NCI-H510A treated with DMSO at 0.1 percent for 48 hours (cell line): ENCODE measurements at places on chromosomes 2 and 18.

DNA sequence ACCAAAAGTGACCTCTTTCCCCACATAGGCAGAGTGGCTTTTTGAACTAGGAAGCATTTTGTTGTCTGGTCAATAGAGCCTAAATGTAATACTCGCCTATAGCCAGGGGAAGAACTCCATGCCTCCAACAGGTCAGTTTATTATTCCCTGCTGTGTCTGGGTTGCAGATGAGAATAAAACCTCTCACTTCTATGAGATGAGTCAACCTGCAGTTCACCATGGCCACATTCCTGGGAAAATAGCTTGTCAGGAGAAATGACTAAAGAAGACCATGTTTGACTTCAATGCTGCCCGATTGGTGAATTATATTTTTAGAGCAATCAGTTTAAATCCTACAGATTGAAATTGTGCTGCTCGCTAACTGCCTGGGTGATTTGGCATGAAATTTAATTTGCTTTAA, 46.7 kb upstream of the LRRTM1 start:
- no peak for DNase-seq

DNA sequence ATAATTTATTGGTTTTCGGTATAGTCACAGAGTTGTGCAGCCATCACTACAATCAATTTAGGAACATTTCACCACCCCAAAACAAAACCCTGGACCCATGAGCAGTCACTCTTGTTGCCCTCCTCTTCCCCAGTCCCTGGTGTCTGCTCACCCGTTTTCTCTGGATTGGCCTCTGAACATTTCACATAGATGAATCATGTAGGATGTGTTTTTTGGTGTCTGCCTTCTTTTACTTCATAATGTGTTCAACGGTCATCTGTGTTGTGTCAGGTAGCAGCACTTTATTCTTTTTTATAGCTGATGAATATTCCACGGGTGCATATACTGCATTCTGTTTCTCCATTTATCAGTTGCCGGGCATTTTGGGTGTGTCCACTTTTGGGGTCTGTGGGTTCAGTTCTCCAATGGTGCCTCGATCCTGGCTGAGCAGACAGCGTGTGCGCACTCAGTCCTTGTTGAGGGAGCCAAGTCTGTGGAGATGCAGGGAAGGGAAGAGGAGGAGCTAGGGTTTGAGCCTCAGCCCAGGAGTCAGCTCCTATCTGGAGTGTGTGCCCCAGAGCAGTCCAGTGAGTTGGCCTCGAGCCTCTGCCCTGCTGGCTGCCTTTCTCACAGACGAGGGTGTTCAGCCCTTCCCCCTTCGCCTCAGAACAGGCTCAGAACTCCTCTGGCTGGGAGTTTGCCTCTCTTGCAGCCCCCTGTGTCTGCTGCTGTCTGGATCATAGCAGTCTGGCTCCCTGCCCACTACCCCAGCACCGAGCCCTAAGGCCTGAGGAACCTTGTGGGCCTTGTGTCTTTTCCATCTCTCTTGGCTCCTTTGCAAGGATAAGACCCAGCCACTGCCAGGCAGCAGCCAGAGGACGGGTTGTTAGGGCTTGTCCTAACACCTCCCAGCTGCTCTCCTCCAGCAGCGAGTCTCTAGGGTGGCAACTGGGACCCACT, 18.0 kb downstream of the C2orf74 start:
- no peak for DNase-seq

DNA sequence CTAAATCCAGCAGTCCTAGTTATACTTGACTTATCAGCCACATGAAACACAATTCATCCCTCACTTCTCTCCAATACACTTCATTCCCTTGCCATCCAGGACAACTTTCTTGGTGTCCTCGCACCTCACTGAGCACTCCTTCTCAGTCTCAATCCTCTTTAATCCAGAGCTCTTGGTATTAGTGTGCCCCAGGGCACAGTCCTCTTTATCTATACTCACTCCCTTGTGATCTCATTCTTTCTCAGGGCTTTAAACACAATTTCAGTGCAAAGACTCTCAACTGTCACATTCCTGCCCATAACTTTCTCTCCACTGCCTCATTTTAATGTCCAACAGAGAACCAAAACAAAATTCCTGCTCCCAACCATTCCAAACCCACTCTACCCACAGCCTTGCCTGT, 60.8 kb upstream of the SPOPL start:
- no peak for DNase-seq

- DNase-seq = no peak
These were observed 85.9 kb upstream of the PMAIP1 start for GRCh38 chr18:59813942-59814341.

DNA sequence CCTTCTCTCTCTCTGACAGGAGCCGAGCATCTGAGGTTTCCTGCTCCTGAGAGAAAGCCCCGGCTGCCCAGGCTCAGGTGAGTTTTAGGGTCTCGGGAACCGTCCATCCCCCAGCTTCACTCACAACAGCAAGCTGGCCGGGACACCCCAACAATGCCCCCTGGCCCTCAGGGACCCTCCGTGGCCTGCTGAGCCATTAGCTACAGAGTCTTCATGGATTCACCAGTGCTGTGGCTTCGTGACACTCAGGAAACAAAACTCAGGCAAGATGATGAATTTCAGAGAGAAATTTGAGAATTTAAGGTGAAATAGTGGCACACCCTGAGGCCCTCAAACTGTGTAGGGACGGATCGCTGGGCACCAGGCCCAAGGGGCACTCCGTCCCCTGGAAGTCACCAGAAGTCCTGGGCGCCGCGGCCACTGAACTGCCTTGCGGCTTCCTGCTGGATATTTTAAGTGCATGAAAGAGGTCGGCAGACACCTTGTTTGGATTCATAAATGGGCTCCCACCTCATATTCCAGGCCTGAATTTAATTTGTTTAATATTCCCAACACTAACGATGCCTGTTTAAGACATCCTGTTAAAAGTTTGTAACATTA, 368.3 kb upstream of the SALL3 start:
- no peak for DNase-seq

DNA sequence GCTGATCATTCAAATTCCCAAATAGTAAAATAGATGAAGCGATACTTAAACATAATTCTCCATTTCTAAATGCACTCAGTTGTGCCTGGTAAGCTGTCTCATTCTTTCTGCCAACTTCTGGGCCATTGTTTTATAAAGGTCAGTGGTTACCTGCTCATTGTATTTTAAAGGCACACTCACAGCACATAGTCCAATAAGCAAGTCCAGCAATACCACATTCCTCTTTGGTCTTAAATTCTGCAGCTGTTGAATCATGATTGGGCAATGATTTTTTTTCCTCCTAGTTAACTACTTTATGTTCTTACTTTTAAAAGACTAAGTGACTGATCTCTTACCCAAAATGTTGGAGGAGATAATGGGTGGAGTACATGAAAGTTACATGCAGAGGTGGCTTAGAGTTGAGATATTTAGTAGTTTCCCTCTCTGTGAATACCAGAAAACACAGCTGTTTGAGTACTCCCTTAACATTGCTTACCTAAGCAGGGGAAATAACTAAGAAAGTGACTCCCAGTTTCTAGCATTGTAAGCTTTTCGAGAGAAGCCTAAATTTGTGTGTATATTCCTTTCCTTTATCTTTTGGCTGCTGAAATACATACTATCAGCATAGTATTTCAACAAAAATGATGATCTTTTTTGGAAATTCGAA, 220.7 kb downstream of the CAMKMT start:
- no peak for DNase-seq

GRCh38 chr2:177335917-177336450, 56.6 kb upstream of the AGPS start:
- no peak for DNase-seq

GRCh38 chr2:126900646-126901319, 2.1 kb downstream of the TEX51 start:
- DNase-seq = no peak

DNA sequence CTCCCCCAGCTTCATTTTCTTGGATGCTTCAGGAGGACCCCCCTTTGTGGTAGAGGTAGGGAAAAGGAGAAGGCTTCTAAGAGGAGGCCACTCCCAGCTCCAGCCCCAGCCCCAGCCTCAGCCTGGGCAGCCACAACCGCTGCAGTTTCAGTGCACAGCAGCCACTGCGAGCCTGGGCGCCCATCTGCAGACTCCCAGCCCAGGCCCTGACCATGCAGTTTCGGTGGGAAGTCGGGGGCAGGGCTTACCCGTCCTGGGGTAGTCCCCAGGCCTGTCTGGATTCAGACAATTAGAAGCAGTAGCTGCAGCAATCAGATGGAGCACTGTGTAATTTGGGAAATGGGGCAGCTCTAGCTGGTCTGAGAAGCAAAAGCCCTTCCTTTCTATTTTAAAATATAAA, 28.6 kb downstream of the ITM2C start:
- no peak for DNase-seq

GRCh38 chr2:38446418-38446817, 69.3 kb upstream of the ATL2 start:
- no peak for DNase-seq

- no peak for DNase-seq
These were observed 15.6 kb downstream of the PDE6D start for GRCh38 chr2:231765496-231765929.

- peak; percentile 32 for DNase-seq
These were observed 34.9 kb downstream of the SLC38A11 start for GRCh38 chr2:164920430-164920829.
